Cerebellum (tissue), 4 donors: ENCODE measurements at places on chromosomes 16 and 17.

- no peak for DNase-seq
Measured at GRCh38 chr17:2521257-2521656, 9.6 kb upstream of the METTL16 start.

DNA sequence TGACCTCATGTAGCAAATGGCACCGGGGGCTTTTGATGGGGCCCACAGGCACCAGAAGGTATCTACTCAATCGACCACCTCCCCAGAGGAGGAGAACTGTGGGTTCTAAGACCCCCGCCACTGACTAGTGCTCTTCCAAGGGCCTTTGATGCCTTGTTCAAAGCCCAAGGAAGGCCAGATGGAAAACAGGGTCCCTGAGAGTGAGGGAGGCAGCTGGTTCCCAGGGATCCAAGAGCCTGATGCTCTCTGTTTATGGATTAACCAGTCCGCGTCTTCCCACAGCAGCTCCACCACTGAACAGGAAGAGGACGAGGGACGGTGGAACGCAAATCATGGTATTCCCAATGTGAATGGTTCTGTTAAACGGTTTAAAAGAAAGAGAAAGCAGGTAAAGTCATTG lies 7.6 kb downstream of the PHB1 start:
- no peak for DNase-seq

DNA sequence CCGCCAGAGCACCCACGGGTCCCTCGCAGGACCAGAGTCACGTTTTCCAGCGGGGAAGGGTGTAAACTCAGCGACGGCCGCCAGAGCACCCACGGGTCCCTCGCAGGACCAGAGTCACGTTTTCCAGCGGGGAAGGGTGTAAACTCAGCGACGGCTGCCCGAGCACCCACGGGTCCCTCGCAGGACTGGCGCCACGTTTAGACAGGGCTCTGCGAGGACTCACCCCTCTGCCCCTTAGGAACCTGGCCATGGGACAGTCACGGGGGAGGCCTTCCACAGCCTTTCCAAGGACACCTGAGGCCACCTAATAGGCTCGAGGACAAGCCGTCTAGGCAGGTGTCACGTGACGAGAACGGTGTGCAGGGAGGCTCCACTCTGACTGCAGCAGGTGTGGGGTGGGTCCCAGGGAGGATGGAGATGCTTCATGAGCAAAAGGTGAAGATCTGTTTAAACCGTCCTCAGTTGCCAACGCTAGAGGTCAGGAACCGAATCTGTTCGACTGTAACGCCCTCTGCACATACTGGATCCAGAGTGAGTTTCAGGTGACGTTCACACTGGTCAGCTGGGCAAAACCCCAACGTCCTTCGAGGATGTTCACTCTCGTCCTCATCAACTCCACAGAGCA lies 48.0 kb upstream of the METRNL start:
- DNase-seq: no peak

DNA sequence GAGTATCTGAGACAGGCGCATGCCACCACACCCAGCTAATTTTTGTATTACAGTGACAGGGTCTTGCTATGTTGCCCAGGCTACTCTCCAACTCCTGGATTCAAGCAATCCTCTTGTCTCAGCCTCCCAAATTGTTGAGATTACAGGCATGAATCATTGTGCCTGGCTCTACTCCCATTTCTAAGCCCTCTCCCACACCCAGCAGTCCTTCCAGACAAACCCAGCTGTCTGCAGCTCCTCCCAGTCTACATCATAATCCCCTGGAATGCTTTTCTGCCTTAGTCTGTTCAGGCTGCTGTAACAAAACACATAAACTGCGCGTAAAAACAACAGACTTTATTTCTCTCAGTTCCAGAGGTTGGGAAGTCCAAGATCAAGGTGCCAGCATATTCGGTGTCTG lies 144.5 kb downstream of the GRIN2A start:
- no peak for DNase-seq

GRCh38 chr17:40322358-40323315 lies 13.7 kb downstream of the RARA start:
- DNase-seq: no peak

- DNase-seq: no peak
Measured at GRCh38 chr17:59751955-59752413, 44.5 kb downstream of the VMP1 start.
